ENCODE measurements at places on chromosomes 6 and 20. TPM values are rescaled to one million over a fixed set of nuclear protein-coding genes. Genes with fewer than 3 reads are reported as not detected.

The WFDC8 gene
- not detected for total RNA-seq

GRCh38 chr6:129498950-129499842 is 210.8 kb downstream of the ARHGAP18 start:
- DNase-seq: peak; percentile 9

GRCh38 chr6:157789297-157789696 is 33.7 kb upstream of the SNX9 start:
- DNase-seq: no peak

The RGS17 gene
- 0.69 TPM for total RNA-seq

The KIAA1755 gene
- 1.3 TPM for total RNA-seq

The PNLDC1 gene
- total RNA-seq: 0.30 TPM

- peak; percentile 51 for DNase-seq
Measured at GRCh38 chr6:73452107-73452461, at the start of gene CGAS. Gene CGAS, minus strand, starts transcription at chr6:73452297. Its CDS starts 116 bp downstream, at chr6:73452181.

GRCh38 chr6:29005183-29005885 is at the start of gene ZNF311:
Gene ZNF311, minus strand, starts transcription at chr6:29005315. Its CDS starts 1,361 bp downstream, at chr6:29003954.
- peak; percentile 84 for DNase-seq

The SLC35D3 gene
- total RNA-seq: 0.10 TPM

DNA sequence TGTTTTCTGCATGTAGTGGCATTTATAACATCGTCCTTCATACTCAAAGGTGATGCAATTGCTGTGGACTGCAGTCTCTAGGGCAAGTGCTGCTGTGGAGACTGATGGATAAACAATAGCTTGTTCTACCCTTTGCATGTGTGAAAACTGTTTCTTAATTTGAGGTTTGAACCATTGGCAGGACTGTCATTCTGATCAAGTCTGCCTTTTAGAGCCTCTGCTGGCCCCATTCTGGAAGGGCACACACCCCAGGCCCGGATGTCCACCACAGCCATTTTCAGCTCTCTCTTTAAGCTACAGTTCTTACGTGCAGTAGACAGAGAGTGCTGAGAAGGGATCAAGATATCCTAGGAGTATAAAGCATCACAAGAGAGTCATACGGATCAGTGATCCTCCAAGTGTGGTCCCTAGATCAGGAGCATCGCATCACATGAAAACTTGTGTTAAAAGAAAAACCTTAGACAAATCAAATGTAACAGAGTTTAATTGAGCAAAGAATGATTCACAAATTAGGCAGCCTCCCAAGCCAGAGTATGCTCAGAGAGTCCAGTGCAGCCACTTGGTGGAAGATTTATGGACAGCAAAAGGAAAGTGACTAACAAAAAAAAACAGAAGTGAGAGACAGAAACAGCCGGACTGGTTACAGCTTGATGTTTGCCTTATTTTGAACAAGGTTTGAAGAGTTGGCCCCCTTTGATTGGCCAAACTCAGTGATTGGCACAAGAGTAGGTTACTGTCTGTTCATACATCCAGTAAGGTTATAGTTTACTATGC is 52.0 kb downstream of the FRK start:
- peak; percentile 63 for DNase-seq

GRCh38 chr6:17224056-17224455 is 57.1 kb upstream of the RBM24 start:
- DNase-seq: no peak

The HCRTR2 gene
- not detected for total RNA-seq

DNA sequence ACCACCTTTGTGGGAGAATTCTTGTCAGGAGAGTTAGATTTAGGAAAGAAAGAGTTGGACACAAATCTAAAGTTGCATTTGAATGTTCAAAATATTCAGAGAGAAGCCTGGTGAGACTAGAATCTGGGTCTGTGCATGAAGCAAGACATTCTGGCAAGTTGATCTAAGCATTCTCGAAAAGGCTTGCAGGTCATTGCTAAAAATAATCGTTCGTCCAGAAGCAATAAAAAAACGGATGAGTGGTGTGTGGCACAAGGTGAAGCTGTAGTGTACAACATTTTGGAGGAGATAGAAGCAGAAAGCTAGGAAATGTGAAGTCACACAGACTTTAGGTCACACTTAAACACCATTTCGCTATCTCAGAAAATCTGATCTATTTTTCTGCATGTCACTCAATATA is 114.9 kb upstream of the IFNGR1 start:
- no peak for DNase-seq

- no peak for DNase-seq
Measured at GRCh38 chr6:147752689-147753403, 244.4 kb downstream of the SAMD5 start.

GRCh38 chr6:131602781-131603312 is 25.2 kb downstream of the MED23 start:
- DNase-seq: no peak

GRCh38 chr6:105045526-105045925 is 88.6 kb downstream of the LIN28B start:
- DNase-seq: no peak

- DNase-seq: peak; percentile 40
Measured at GRCh38 chr6:149318581-149319286, 1.2 kb downstream of the TAB2 start.

- DNase-seq: peak; percentile 86
Measured at GRCh38 chr6:53794720-53795339, at the start of gene LRRC1. Gene LRRC1, plus strand, starts transcription at chr6:53795005. Its CDS starts 252 bp downstream, at chr6:53795257.

- DNase-seq: no peak
Measured at GRCh38 chr6:110708295-110708950, 106.8 kb downstream of the CDK19 start.

GRCh38 chr6:144745439-144745838 is 460.3 kb downstream of the UTRN start:
- peak; percentile 1 for DNase-seq

DNA sequence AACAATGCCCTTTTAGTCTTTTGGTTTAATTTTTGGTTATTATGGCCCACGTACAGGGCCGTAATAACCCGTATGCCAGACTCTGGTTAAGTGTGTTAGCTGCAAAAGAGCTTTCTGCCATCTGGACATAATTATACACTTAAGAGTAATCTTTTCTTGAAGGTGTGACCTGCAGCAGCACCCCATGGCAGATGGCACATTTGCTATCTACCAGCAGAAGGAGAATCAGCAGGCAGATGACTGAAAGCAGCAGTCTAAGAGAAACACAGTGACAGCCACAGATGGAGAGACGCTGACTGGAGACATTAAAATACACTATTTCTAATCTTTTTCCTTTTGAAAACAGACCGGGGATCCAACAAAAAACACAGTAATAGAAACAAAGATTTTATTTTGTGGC is 18.7 kb downstream of the ASF1A start:
- DNase-seq: no peak

GRCh38 chr6:41375598-41376151 is 40.3 kb downstream of the NCR2 start:
- no peak for DNase-seq

DNA sequence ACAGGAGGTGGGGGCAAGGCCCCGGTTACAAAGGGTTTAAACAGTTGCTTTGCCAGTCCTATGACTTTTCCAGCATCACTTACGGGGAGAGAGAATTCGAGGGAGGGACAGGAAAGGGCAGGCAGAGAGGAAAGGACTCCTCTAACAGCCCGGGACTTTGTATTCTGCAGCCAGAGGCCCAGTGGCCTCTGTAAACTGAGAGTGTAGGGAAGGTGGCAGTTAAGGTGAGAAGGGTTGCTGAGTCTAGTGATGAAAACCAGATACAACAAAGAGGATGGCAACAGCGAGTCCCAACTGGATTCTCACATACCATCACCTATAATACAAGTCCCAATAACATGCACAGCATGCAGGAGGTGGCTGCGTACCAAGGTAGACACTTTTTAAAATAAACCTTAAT is 13.5 kb downstream of the PLAGL2 start:
- DNase-seq: no peak

- no peak for DNase-seq
Measured at GRCh38 chr20:61347443-61347842, 95.4 kb downstream of the CDH4 start.

GRCh38 chr20:57093766-57094165 is 172.7 kb downstream of the BMP7 start:
- DNase-seq: no peak

GRCh38 chr6:26185004-26185403 is 97.8 kb downstream of the HFE start:
- DNase-seq: no peak

- peak; percentile 44 for DNase-seq
Measured at GRCh38 chr6:129774697-129775447, 64.9 kb upstream of the ARHGAP18 start.

DNA sequence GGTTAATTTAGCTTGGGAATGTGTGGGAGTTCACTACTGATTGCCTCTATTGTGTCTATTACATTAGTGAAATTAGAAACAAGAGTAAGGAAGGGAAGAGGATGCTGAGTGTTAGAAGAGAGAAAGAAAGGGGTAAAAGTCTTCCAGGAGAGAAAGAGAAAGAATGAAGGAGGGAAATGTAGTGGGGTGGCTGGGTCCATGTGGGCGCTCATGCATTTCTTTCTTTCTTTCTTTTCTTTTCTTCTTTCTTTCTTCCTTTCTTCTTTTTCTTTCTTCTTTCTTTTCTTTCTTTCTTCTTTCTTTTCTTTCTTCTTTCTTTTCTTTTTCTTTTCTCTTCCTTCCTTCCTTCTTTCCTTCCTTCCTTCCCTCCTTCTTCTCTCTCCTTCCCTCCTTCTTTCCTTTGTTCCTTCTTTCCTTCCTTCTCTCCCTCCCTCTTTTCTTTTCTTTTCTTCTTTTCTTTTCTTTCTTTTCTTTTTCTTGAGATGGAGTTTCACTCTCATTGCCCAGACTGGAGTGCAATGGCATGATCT is 16.2 kb upstream of the SALL4 start:
- no peak for DNase-seq

The MCCD1 gene
- total RNA-seq: not detected

DNA sequence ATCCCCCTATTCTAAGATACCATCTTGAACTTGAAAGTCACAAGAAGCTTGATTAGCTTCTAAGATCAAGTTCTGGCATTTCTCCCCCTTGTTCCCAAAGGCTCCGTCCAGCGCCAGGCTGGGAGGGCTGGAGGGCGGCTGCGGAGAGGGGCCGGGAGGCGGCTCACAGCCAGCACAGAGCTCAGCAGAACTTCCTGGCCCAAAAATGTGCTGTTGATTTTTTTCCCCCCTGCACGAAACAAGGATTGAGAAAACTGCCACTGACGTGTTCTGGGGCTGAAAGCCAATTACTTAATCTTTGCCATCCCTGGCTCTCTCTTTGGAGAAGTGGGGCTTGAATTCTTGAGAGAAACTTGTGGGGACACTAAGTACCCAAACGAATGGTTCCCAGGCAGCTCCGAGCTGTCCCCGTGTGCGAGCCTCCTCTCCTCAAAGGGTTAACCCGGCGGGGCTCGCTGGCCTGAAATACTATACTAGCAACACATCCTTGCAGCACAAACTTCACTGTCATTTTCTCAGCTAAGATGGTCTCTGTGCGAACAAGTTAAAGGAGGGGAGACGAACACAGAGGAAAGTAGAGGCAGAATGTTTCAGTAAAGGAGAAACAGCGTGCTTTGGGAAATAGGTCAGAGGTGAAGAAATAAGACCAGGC is 452 bp downstream of the TRAF3IP2 start:
- DNase-seq: peak; percentile 98

DNA sequence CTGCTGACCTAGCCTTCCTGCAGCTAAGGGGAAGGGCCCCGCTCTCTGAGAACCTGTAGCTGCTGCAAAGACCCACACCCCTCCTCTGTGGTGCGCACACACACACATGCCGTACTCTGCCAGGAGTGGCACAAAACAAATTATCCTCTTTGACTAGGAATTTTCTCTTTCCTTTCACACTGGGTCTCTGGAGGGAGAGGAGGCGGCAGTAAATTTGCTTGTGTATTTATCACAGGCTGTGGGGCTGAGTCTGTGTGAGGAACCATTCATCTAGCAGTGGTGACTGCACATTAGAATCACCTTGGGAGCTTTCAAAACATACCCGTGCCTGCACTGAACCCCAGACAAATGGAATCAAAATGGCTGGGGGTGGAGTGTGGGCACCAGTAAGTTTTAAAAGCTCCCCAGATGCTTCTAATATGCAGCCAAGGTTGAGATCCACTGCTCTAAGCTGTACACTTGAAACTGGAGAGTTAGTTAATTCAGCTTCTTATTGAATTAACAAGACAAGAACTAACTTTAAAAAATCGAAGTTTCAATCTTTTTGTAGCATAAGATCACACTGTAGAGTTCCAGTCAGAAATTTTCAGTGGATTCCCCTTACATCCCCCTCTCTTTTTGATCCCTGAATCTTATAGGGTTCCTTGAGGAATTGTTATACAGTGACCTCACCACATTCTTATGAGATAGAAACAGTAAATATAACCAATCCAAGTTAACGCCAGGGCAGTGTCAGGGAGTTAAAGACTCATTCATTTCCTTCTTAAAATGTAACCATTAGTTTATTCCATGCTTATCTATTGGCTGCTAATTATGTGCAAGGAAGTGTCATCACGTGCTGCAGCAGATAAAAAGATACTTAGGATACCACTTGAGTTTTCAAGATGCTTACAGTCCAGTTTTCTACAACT is 29.8 kb upstream of the GMDS start:
- DNase-seq: peak; percentile 66

GRCh38 chr6:98880486-98880885 is 46.1 kb downstream of the POU3F2 start:
- no peak for DNase-seq

GRCh38 chr20:56929606-56930005 is 300.5 kb downstream of the TFAP2C start:
- no peak for DNase-seq

The HDGFL1 gene
- total RNA-seq: not detected

The SALL4 gene
- total RNA-seq: 2.7 TPM

The PLAGL2 gene
- 6.4 TPM for total RNA-seq

GRCh38 chr20:56815796-56816195 is 186.7 kb downstream of the TFAP2C start:
- DNase-seq: no peak

DNA sequence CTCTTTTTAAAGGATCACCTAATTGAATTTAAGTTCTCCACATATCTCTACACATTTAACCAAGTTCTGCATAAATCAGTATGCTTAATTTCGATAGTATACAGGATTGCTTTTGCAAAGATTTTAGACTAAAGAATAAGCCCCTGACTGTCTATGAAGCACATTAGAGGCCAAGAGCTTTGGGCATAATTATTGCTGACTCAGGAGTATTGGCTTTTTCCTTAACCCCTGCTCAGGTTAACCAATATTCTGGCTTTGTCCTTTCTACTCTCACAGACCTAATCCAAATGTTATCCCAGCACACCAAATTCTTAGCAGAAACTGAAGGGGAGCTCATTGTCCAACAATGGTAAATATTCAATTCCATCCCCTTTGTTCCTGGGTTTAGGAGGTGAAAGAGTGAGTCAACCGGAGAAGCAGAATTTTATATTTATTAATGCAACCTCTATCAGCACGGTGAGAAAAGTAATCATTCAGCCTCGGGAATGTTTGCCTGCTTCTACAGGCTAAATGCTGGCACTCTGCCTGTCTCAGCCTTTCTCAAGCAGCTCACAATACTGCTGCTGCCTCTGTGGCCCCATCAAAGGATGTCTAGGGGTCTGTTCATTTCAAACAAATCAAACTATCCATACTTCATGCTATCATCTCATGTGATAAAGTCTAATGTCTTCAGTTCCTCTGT is 125.0 kb downstream of the SIM1 start:
- DNase-seq: no peak

The EZR gene
- 108 TPM for total RNA-seq

GRCh38 chr6:169869301-169869700 is 117.9 kb downstream of the ERMARD start:
- no peak for DNase-seq

Measured in skin of body (tissue), 3 donors.